ENCODE measurements at places on chromosomes 3 and 15.

- DNase-seq, result no peak
These were observed 761.2 kb upstream of the LMCD1 start for GRCh38 chr3:7740458-7740857.

- no peak for DNase-seq
These were observed 103.4 kb upstream of the MELTF start for GRCh38 chr3:197132916-197133530.

DNA sequence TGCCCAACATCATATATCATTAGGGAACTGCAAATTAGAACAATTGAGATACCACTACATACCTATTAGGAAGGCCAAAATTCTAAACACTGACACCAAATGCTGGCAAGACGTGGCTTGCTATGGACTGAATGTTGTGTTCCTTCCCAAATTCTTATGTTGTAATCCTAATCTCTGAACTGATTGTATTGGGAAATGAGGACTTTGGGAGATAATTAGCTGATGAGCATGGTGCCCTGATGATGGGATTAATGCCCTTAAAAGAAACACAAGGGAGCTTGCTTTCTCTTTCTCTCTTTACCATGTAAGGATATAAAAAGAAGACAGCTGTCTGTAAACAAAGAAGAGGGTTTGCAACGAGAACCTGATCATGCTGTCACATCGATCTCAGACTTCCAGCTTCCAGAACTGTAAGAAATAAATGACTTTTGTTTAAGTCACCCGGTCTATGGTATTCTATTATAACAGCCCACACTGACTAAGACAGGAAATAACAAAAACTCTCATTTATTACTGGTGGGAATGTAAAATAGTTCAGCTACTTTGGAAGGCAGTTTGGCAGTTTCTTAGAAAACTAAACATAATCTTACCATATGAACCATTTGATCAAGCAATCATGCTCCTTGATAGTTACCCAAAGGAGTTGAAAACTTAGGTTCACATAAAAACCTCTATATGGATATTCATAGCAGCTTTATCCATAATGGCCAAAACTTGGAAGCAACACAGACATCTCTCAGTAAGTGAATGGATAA lies 458.3 kb upstream of the CBLB start:
- DNase-seq, result no peak

GRCh38 chr15:51838270-51838669 lies 8.8 kb downstream of the TMOD3 start:
- DNase-seq, result no peak

- no peak for DNase-seq
These were observed 520.3 kb downstream of the EDEM1 start for GRCh38 chr3:5707794-5708193.

- DNase-seq, result no peak
These were observed 299.6 kb downstream of the THSD4 start for GRCh38 chr15:71414853-71415252.

- no peak for DNase-seq
These were observed 188.3 kb downstream of the IL5RA start for GRCh38 chr3:2921903-2922302.

DNA sequence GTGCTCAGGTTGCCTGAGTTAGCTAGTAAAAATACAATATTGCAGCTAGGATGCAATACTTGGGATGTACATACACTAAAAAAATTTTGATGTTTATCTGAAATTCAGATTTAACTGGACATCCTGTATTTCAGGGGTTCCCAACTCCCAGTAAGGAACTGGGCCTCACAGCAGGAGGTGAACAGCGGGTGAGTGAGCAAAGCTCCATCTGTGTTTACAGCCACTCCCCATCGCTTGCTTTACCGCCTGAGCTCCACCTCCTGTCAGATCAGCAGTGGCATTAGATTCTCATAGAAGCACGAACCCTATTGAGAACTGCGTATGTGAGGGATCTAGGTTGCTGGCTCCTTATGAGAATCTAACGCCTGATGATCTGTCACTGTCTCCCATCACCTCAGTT lies 285.1 kb upstream of the PROK2 start:
- no peak for DNase-seq
